ENCODE measurements at places on chromosomes 11 and 22.

DNA sequence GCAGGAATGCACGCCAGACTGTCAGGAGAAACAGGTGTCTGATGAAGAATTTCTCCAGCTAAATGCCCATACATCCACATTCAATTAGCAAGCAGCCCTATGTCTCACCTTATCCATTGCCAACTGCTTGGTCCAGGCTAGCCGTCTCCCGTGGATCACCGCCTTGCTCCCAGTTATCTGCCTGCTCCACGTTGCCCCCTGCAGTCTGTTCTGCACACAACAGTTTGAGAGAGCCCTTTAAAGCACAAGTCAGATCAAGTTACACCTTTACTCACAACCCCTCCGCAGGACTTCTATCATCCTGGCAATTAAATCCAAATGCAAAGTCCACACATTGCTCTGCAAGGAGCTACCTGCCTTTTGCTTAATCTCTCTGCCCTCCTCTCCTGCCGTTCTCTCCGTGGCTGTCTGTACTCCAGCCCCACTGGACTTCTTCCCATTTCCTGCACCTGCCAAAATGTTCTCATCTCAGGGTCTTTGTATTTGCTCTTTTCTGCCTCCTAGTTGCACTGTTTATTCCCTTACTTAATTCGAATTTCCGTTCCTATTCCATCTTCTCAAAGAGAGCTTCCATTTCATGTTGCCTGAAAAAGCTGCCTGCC lies 185.3 kb upstream of the LARGE1 start:
- peak; percentile 37 for DNase-seq

DNA sequence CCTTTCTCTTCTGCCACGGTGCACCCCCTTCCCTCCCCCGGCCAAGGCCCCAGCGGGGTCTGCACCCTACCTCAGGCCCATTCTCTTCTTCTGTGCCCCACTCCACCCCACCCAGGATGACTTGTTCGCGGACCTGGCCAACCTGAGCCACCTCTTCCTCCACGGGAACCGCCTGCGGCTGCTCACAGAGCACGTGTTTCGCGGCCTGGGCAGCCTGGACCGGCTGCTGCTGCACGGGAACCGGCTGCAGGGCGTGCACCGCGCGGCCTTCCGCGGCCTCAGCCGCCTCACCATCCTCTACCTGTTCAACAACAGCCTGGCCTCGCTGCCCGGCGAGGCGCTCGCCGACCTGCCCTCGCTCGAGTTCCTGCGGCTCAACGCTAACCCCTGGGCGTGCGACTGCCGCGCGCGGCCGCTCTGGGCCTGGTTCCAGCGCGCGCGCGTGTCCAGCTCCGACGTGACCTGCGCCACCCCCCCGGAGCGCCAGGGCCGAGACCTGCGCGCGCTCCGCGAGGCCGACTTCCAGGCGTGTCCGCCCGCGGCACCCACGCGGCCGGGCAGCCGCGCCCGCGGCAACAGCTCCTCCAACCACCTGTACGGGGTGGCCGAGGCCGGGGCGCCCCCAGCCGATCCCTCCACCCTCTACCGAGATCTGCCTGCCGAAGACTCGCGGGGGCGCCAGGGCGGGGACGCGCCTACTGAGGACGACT lies 15.9 kb downstream of the RTN4RL2 start:
- DNase-seq, result peak; percentile 35

GRCh38 chr11:92002568-92002967 lies 222.1 kb upstream of the FAT3 start:
- DNase-seq, result no peak

- DNase-seq, result no peak
Observed at GRCh38 chr11:95135880-95136279, 46.2 kb downstream of the ENDOD1 start.

DNA sequence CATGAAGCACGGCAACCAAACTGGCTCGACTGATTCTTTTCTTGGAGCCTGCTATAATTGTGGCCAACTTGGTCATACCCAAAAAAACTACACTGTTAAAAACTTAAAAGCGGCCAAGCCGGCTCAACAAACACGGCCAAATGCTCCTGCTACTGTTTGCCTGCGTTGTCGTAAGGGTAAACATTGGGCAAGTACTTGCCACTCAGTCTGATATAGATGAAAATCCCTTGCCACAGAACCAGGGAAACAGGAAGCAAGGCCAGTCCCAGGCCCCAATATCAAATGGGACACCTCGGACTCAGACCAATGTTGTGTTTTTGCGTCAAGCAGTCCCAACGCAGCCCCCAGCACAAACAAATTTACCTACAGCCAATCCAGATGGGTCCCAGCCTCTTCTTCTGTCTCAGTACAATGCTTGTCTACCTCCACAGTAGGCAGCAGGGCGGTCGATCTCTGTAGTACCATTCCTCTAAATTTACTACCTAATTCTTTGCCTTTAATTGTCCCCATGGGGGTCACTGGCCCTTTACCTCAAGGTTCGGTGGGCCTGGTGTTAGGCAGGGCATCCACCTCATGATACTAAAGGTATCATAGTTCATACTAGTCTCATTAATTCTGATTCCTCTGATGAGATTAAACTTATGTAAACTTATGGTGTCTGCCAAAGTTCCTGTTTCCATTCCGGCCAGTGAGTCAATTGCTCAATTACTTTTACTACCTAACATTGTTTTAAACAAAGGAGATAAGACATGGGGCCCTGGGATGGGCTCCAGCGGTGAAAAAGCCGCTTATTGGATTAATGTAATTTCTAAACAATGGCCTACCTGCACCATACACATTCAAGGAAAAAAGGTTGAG lies 3.7 kb upstream of the COMT start:
- no peak for DNase-seq

DNA sequence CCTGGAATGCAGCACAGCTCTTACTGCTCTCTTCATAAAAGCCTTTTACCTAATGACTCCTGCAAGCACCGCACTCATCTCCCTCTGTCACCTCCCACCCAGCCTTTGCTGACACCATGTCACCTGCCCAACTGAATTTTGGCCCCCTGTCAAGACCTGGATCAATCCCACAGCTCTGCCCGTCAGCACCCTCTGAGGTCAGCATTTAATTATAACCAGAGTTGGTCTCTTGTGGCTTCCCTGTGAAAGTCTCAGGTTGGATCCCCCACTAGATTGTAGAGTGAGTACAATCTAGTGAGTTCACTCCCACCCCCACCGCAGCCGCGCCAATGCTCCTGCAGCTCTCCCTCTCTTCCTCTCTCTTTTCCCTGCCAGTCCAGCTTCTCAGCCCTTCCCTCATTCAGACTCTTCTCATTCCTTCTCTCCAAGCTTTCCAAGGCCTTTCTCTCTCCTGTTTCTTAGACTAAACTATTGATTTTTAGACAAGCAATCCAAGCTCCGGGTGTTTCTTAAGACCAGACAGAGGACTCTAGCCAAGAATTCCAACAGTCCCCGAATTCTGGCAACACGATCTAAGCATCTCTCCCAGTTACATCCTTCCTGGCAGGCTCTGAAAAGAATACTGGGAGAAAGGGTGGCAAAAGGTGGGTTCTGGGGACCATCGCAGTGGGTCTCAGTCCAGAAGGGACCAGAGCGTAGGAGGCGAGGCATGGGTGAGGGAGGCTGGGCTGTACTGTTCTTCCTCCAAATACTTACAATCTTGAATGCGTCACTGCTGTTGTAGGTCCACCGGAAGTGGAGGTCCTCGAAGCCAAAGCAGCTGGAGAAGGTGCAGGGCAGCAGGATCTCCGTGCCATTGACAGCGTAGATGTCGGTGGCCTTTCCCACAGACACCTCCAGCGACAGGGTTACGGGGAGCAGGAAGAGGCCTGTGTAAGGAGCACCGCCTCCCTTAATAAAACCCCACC lies 8.0 kb downstream of the SCN4B start:
- no peak for DNase-seq

DNA sequence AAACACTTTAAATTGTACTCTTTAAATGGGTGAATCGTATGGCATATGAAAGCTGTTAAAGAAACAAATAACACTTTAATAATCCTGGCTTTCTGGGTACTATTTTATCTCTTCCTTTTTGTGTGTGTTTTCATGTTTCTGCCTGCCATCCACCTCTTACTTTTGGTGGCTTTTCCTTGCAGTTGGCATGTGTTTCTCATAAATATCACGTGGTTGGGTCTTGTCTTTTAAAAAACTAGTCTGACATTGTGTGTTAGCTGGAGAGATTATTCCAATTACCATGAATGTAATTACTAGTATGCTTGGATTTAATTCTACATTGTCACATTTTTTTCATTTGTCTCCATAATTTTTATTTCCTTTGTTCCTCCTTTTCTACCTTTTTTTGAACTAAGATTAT lies 262.9 kb upstream of the B3GAT1 start:
- no peak for DNase-seq

Measured in right hindlimb (tissue), 1 donor.